ENCODE measurements at places on chromosomes 6 and 20.
A peak's percentile ranks its signal among the peaks of the same experiment; 100 is the strongest.

- no peak for DNase-seq
These were observed 31.8 kb downstream of the CNKSR3 start for GRCh38 chr6:154478701-154479060.

GRCh38 chr6:33201147-33201545, 479 bp downstream of the SLC39A7 start:
- DNase-seq, result no peak

DNA sequence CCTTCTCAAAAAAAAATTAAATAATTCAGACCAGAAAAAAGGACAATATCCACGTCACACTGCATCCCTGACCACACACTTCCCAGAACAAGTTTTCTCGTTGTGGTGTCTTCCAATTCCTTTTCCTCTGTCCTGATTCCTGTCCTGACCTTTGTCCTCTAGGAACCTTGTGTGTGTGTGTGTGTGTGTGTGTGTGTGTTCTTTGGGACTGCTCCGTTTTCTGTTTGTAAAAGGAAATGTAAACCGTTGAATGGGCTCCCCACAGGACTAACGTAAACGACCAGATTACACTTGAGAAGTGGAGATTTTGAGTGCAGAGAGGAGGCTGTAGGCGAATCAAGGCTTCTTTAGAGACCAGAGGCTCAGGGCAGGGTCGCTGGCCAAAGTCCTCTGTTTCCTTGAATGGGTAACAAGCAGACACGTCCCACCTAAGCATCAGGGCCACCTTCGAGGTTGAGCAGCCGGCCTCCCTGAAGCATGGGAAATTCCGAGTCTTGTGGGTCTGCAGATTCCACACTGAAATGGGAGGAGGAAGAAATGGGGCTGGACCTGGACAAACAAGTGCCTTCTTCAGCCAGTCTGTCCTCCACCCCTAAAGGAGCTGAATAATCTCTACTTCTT, 7.3 kb downstream of the ZBTB46 start:
- DNase-seq, result no peak

GRCh38 chr6:35218021-35218420, 4.3 kb downstream of the SCUBE3 start:
- no peak for DNase-seq

DNA sequence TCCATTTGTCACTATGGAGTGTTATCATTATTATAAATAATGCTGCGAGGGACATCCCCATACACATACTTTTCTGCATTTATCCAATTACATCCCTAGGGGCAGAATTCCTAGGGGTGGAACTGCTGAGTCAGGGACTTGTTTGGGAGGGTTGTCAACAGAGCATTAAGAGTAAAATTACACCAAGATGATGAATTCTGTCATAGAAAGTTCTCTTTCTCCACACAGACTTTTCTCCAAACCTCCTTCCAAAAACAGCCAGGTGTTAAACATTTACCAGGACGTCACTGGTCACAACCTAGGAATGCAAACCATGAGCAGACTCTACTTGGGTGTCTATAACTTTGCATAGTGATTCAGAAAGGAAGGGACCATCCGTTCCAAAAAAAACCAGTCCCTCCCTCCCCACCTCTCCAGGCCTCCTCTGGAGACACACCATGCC, 95.5 kb downstream of the PRND start:
- no peak for DNase-seq

- no peak for DNase-seq
These were observed 47.2 kb downstream of the PTPRA start for GRCh38 chr20:2920473-2920872.

- no peak for DNase-seq
These were observed 30.1 kb downstream of the OR2B6 start for GRCh38 chr6:27986928-27987725.

DNA sequence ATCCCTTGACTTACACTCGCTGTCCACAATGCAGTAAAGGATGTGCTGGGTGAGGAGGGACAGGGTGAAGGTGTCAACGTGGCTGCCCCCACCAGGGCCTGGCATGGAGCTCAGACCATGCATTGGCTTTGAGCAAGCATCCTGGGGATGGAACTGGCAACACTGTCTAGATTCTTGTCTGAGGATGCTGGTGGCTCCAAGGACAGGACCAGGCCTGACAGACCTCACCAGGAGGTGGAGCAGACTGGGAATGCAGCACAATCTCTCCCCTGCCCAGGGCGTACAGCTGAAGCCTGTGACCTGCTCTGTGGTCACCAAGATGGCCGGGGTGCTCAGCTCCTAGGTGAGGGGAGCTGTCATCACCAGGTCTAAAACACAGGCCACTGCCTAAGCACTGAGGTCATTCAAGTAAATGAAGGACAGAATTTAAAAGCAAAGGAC, 50.9 kb downstream of the MYH7B start:
- DNase-seq, result no peak

- DNase-seq, result no peak
These were observed 192.0 kb downstream of the LRFN2 start for GRCh38 chr6:40395066-40395697.

DNA sequence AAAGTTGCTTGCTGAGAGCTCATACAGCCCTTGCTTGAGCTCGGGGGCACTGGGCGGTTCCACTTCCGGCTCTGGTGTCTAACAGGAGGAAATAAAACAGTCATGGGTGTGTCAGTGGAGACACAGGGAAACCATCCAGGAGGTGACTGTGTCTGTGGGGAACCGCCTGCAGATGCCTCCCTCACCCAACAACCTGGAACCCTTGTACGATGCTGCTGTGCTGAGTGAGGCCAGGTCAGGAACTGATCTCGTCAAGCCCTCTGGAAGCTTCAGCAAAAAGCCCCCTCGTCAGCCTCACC, 15.5 kb downstream of the TXNDC5 start:
- DNase-seq, result no peak

GRCh38 chr6:90483116-90483839, 103.6 kb downstream of the MAP3K7 start:
- DNase-seq, result no peak

DNA sequence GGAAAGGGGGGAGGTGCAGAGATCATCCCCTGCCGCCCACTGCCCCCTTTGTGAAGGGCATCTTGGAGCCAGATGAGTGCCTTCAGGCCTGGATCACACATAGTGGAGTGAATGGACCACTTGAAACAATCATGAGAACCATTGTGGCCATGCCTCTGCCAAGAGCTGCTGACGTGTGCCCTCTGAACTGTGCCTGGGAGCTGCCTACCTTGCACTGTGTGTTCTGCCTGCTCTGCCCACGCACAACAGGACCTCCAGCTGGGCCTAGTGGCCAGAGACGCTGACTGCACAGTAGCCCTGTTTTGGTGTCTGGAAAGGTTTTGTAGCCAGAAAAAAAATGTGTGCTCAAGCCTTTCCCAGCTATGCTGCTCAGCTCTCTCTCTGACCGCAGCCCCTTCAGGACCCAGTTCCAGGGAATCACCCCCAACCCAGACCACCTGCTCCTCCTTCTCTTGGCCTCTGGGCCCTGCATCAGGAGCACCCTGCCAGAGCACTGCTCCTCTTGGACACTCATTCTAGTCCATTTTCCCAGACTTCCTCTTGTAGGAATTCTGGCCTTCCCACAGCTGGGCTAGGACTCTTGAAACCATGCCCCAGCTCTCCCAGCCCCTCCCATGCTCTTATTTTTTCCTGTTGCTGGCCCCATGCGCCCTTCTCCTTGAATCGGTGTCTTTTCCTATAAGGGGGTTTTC, 1.6 kb upstream of the ADIG start:
- DNase-seq, result no peak

GRCh38 chr6:138752017-138752416, 21.6 kb upstream of the CCDC28A start:
- no peak for DNase-seq

GRCh38 chr6:139323511-139324300, 31.9 kb upstream of the TXLNB start:
- DNase-seq, result peak; percentile 79

GRCh38 chr6:3278691-3279090, 19.9 kb downstream of the PSMG4 start:
- no peak for DNase-seq

- no peak for DNase-seq
These were observed 324.7 kb downstream of the CD83 start for GRCh38 chr6:14442242-14442641.

DNA sequence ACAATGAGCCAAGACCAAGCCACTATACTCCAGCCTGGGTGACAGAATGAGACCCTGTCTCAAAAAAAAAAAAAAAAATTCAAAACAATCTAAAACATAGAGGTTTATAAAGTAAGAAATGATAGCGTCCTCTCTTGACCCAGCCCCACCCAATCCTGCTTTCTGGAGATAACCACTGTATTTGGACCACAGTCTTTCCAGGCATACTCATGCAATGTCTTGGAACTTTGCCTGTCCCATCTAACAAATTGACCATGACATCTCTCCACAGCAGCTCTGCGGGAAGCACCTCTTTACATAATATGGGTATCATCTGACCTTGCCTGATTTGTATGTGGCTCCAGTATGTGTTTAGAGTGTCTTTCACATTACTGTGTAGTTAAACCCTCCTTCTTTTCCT, 9.1 kb upstream of the SHLD1 start:
- DNase-seq, result no peak

DNA sequence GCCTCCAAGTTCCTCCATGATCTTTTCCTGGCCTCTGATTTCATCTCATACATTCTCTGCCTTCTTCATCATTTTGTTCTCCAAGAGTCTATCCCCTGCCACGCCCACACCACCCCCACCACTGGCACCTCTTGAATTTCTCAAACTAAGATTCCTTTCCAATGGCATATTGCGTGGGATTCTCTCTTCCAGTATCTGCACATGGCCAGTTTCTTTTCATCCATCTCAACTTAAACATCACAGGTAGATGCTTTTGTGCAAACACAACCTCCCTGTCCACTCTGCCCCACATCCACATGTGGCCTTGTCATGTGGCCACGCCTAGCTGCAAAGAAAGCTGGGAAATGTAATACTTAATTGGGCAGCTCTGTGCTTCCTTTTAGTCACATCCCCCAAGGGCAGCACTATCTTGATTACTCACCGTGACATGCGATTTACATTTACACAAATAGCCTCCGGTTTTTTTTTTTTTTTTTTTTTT, 33.4 kb upstream of the ZMYND8 start:
- no peak for DNase-seq

DNA sequence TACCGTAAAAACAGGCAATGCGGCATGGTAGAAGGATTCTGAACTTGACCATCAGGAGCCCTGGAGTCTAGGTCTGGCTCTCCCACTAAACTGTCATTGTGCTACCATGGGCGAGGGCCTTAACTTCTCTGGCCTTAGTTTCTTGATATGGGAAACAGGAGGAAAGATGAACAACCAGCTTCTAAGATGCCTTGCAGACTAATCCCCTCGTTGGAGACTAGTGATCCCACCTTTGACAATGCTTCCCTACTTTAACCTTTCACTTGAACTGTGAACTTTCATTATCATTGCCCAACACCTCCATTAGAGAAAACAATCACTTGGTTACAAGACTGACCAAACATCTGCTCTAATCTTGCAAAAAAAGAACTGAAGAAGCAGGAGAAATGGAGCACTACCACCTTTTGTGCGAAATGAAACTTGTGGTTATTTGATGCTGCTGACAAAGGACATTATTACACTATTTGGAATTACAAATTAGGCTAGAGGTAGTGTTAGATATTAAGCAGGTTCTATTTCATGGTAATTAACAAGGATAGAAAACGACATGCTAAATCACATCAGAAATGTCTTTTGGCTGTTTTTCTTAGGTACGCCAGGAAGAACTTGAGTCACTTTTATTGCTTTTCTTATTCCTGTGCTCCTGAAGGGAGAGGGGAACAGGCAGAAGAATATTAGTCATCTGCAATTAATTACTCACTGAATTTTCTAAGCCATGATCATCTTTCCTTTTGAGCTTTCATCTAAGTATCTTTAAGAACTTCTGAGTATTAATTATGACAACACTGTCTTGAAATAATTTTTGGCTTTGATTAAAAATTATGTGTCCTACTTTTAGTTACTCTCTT, 39.1 kb upstream of the ARHGAP18 start:
- DNase-seq, result no peak
